ENCODE measurements at places on chromosomes 11 and 22. TPM values are rescaled to one million over a fixed set of nuclear protein-coding genes. Genes with fewer than 3 reads are reported as not detected.

Gene CCDC81
- total RNA-seq = not detected

Gene SMIM38
- not detected for total RNA-seq

Gene POU2AF2
- not detected for total RNA-seq

Gene RCN1
- total RNA-seq = 423 TPM

Gene CALCB
- not detected for total RNA-seq

Gene TESMIN
- not detected for total RNA-seq

Gene SMIM35
- not detected for total RNA-seq

Gene SMARCB1
- 60.0 TPM for total RNA-seq

Gene C11orf42
- total RNA-seq = not detected

Gene TSPAN32
- total RNA-seq = not detected

Gene SCGB1A1
- not detected for total RNA-seq

Gene SLC15A3
- total RNA-seq = 17.3 TPM
